ENCODE measurements at places on chromosomes 5 and 9.

- no peak for DNase-seq
These were observed 6.6 kb upstream of the MSMP start for GRCh38 chr9:35760651-35761050.

DNA sequence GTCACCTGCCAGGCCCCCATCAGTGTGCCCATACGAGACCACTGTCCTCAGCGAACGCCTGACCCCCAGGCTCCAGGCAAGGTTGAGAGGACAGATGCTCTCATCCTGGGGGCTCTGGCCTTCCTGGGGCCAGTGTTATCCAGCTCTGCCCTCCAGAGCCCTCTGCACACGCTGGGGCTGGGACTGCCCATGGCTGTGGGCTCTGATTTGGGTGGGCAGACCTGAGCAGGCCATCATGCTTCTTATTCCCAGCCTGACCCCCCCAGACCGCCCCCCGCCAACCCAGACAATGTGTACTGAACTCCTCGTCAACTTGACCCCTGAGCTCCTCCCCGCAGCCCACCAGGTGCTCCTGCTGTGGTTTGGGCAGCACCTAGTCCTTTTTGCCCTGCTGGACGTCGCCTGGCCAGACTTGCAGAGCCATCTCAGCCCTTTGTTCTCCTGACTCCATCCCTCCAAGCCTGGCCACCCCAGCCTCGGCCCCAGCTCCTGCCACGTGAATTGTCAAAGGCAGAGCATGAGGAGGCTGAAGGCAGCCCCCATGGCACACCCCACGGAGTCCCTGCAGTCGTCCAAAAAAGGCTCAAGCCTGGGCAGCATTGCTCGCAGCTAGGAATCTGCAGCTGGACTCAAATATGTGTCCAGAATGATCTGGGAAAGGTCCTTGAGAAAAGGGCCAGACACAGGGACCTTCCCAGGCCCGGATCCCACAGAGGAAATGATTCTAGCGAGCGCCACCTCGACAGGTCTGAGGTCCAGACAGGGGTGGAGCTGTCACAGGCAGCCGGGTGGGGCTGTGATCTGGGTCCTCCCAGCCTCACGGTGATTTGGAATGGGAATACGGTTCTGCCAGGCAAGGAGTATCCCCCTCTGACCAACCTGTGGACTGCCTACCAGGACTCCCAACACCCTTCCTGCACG is 87.0 kb downstream of the ADAMTS2 start:
- DNase-seq = peak; percentile 76

DNA sequence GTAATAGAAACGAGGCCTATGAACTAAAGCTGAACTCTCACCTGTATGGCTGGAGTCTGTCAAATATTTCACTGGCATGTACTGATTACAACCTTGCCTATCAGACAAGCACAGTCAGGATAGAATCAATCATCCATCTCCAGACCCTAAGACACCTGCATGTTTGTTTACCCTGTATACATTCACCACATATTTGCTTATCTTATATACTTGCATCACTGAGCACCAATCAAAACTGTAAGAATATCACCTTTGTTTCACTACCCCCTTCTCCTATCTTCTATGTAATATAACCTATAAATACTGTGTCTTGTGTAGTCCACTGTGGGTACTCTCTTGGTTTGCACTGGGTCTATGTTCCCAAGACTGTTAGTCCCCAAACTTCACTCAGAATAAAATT is 1085.7 kb downstream of the TAF11L14 start:
- DNase-seq = no peak

DNA sequence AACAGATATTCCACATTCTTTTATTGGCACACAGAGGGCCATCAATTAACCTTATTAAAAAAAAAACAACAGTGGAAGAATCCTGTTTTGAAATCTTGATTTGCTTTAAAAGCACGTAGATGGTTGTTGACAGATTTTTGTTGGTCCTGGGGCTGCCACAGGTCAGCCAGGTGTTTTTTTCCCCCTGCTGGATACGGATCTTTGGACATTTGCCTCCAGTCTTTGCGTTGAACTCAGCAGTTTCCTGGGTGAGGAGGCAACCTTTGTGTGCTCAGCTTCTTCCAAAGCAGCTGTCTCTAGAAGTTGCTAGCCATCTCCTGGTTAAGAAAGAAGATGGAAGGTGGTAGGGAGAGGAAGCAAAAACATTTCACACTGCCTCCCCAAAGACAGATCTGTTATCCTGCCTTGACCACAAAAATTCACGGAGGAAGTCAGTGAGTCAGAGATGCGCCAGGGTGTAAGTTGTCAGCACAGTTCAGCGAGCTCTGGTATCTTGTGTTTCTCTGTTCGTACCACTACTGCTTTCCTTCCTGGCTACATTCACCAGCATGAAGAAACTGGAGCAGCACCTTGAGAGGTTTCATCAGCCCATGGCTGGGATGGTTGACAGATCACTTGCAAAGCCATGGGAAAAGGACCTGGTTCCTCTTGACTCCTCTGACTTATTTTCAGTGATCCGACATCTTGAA is 207.3 kb downstream of the ARHGAP26 start:
- peak; percentile 90 for DNase-seq

GRCh38 chr5:64594601-64595000 is 88.8 kb downstream of the RGS7BP start:
- DNase-seq = no peak

- DNase-seq = no peak
These were observed 28.9 kb upstream of the SERINC5 start for GRCh38 chr5:80284720-80285119.

DNA sequence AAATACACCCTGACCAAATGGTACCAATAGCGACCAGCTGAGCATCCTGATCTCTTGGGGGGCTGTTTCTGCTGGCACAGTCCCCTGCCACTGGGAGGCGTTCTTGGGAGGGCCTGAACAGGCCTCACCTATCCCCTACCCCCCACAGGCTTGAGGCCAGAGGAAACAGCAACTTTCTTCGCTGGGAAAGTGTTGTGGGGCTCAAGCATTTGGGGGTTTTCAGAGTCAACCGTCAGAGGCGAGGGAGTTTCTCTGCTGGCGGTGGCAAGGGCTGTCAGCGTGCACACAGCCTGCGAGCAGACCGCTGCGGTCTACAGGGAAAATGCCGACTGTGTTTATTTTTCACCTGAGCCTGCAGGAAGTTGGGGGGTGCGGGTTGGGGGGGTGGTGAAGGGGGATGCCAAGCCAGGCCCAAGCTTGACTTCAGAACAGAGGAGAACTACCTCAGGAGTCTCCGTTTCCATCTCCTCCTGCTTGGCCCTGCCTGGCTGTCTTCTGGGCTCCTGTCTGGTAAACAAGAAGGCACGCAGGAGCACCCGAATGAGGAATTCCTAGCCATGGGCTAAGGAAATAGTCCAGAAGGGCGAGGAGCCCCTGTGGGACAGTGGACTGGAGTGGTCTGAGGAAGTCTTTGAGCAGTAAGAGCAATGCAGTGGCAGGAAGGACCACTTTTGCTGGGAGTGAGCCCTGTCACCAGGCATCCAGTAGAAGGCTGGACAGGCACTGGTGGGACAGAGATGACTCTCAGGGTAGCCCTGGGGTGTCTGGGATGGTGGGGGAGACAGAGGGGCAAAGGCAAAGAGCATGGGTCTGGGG is 18.1 kb downstream of the TCF7 start:
- DNase-seq = peak; percentile 13

DNA sequence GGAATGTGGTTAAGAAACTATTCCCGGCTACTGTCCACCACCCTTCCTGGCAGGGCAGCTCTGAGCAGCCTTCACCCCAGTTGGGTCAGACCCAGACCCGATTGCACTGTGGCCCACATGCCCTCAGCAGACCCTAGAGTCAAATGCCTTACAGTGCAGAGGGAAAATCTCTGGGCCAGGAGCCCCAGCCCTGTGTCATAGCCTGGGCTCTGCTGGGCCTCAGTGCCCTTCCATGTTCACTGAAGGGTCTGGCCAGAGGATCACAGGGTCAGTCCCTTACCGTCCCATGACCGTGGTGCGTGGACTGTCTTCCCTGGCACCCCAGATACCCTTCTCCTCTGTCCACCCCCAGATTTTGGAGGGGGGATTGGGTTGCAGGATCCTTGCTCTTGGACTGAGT is 73.5 kb upstream of the COL5A1 start:
- DNase-seq = no peak

GRCh38 chr5:149883550-149883949 is 61.0 kb downstream of the PDE6A start:
- no peak for DNase-seq

GRCh38 chr9:113543296-113543981 is 79.9 kb downstream of the RGS3 start:
- no peak for DNase-seq

DNA sequence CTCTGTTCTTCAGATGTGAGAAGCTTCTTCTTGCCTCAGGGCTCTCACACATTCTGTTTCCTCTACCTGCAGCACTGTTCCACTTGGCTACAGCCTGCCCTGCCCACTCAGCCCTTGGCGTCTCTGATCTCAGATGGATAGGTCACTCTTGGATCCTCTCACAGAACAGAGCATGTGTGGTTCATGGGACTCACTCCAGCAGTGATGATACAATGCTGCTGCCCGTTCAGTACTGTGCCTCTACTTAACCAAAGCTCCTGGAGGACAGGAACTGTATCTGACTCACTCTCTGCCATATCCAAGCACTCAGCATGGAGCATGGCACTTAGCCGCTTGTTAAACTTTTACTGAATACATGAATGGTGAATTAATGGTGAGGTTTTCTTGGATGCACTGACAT is 3.4 kb upstream of the SPINK4 start:
- no peak for DNase-seq

GRCh38 chr9:68653141-68653595 is 51.9 kb upstream of the PIP5K1B start:
- DNase-seq = no peak

- no peak for DNase-seq
These were observed 351.3 kb downstream of the NTRK2 start for GRCh38 chr9:85020791-85021190.

DNA sequence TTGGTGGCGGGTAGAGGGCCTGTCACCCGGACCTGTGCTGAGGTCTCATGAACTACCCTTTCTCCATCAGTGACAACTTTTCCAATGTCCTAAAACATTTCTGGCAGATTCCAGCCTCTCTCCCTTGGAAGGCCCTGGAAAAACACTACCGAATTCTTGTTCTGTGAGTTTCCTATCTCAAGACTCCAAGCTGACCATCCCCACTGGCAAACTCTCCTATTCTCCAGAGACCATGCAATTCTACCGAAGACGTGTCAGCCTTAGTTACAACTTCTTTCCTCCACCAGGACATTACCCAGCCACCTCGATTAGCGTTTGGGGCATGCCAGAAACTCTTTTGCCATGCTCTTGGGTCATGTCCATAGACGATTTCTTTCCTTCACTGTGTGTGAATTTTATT is 26.8 kb upstream of the GABRP start:
- no peak for DNase-seq

GRCh38 chr5:76177978-76178377 is 94.8 kb downstream of the SV2C start:
- DNase-seq = no peak
